Heart right ventricle (tissue), 16 donors: ENCODE measurements at places on chromosomes 7 and 10. TPM values are rescaled to one million over a fixed set of nuclear protein-coding genes. Genes with fewer than 3 reads are reported as not detected.
A peak's percentile ranks its signal among the peaks of the same experiment; 100 is the strongest.

GRCh38 chr7:108327353-108327752, 128.9 kb downstream of the NRCAM start:
- no peaks in the 10 kb centered on the region for H3K4me1 ChIP-seq
- no peaks in the 10 kb centered on the region for H3K36me3 ChIP-seq
- H3K27me3 ChIP-seq = no peaks in the 10 kb centered on the region
- DNase-seq = no peak
- H3K4me3 ChIP-seq = no peak overlapping the region

DNA sequence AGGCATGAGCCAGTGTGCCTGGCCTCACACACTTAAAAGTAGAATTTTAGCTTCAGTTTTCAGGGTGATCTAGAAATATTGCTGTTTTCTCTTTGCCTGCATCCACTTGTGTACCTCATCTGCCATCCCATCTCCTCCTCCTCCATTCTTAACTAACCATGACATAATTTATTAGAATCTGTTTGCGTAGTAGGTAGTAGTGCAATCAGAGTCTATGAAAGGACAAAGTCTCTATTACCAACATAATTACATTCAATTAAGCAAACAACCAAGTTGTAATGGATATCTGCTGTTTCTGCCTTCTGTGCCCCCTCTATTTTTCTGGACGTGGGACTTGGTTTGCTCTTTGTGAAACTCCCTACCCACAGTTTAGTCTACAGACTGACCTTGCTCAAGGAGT, 72.9 kb downstream of the CDK14 start:
- H3K27me3 ChIP-seq = no peaks in the 10 kb centered on the region
- no peak overlapping the region for H3K4me3 ChIP-seq
- H3K27ac ChIP-seq = no peak overlapping the region
- DNase-seq = no peak

- H3K4me1 ChIP-seq = peaks cover 6% of the 10 kb centered on the region
- no peaks in the 10 kb centered on the region for H3K36me3 ChIP-seq
- H3K27ac ChIP-seq = peak overlapping the region; percentile 32
- H3K4me3 ChIP-seq = no peak overlapping the region
- no peaks in the 10 kb centered on the region for H3K27me3 ChIP-seq
Observed at GRCh38 chr7:137084607-137085380, 216.3 kb downstream of the CHRM2 start.

GRCh38 chr7:140160308-140160707, 16.5 kb downstream of the KDM7A start:
- H3K27me3 ChIP-seq = no peaks in the 10 kb centered on the region
- H3K27ac ChIP-seq = no peak overlapping the region
- no peaks in the 10 kb centered on the region for H3K36me3 ChIP-seq
- no peak overlapping the region for H3K4me3 ChIP-seq
- no peak for DNase-seq

GRCh38 chr7:94769724-94770123, 113.8 kb upstream of the SGCE start:
- no peaks in the 10 kb centered on the region for H3K4me1 ChIP-seq
- no peak overlapping the region for H3K4me3 ChIP-seq
- no peaks in the 10 kb centered on the region for H3K36me3 ChIP-seq
- no peak for DNase-seq
- H3K27me3 ChIP-seq = no peaks in the 10 kb centered on the region

DNA sequence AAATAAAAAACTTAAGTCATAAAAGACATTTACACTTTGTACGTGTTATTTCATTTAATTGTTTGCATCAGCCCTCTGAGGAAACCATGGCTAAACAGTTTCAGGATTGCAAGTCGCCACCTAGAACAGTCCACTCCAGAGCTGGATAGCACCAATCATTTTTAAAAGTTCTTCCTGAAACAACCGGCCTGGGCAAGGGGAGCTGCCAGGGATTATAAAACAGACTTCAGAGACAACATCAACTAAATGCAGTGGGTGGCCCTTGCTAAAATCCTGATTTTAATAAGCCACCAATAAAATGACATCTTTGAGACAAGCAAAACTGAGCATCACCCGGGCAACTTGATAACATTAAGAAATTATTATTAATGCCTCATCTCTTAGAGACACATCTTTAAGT, 13.5 kb downstream of the DLG5 start:
- DNase-seq = no peak
- H3K4me3 ChIP-seq = no peak overlapping the region
- peaks cover 3% of the 10 kb centered on the region for H3K4me1 ChIP-seq
- no peak overlapping the region for H3K27ac ChIP-seq
- H3K36me3 ChIP-seq = no peaks in the 10 kb centered on the region
- no peaks in the 10 kb centered on the region for H3K27me3 ChIP-seq

GRCh38 chr7:129765352-129765751, 153.8 kb downstream of the NRF1 start:
- DNase-seq = no peak
- no peaks in the 10 kb centered on the region for H3K27me3 ChIP-seq
- no peaks in the 10 kb centered on the region for H3K4me1 ChIP-seq
- H3K4me3 ChIP-seq = no peak overlapping the region
- no peak overlapping the region for H3K27ac ChIP-seq

DNA sequence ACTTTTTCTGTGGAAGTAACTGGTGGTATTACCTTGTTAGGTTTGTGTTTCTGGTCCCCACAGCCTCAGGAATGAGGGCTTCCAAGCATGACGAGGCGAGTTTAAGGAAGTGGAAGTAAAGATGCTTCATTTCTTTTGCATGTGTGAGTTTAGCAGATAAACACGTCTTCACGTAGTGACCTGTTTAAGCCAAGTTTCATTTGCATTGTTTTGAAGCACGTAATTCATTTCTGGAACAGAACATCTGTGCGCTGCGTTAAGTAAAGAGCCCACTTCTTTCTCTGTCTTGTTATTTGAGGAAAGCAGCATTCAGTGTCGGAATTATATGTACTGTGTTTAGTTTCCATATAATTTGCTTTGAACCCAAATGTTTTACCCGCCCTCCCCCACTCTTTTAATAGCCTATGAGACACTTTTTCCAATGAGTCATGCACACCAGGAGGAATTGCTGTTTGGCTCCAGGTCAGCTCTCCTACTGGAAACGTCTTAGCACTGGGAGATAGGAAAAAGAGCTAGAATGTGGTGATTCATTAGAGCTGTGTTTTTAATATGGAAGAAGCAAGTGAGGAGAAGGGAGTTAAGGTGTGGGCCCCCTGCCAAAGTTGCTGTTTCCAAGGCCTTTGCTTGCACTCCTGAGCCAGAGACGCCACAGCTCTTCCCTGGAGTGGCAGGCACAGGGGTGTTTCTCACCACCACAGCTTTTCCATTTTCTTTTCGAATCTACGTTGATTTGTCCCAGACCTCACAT, 36.7 kb downstream of the BTBD16 start:
- peaks cover 37% of the 10 kb centered on the region for H3K4me1 ChIP-seq
- H3K27ac ChIP-seq = peak overlapping the region; percentile 76
- H3K36me3 ChIP-seq = no peaks in the 10 kb centered on the region
- peak; percentile 81 for DNase-seq

DNA sequence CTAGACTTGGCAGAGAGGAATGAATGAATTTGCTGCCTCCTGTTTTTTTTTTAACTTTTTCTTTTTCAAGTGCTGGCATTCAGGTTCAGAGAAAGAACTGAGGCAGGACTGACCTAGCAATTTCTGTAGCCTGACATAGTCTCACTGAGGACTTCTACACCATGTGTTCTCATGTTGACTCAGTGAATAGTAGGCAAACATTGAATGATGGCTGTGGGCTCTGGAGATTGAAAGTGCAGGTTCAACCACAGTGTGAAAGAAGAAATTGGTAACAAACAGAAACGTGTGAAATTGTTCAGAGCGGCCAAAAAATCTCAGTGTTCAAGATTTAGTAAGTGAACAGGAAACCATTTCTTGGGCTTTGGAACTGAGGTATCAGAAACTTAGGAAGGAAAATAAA, 322.4 kb upstream of the GHITM start:
- DNase-seq = no peak
- H3K36me3 ChIP-seq = no peaks in the 10 kb centered on the region
- peaks cover 21% of the 10 kb centered on the region for H3K4me1 ChIP-seq
- no peaks in the 10 kb centered on the region for H3K27me3 ChIP-seq
- H3K27ac ChIP-seq = no peak overlapping the region
- no peak overlapping the region for H3K4me3 ChIP-seq

- no peaks in the 10 kb centered on the region for H3K36me3 ChIP-seq
- H3K27ac ChIP-seq = no peak overlapping the region
Observed at GRCh38 chr10:83476211-83476610, 663.1 kb upstream of the GHITM start.

DNA sequence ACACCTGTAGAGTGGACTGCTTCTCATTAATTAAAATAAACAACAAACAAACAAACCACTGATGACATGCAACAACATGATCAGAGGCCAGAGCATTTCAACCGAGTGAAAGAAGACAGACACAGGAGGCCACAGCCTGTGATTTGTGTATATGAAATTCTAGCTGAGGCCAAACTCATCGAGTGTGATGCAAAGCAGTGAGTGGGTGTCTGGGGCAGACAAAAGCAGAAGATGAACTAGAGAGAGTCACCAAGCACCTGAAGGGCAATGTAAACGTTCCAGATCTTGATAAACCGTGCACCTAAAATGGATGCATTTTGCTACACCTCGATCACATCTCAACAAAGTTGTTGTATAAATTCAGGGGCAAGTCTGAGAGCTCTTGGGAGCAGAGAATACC, 108.4 kb downstream of the KLF6 start:
- H3K27ac ChIP-seq = no peak overlapping the region
- H3K27me3 ChIP-seq = no peaks in the 10 kb centered on the region
- H3K4me3 ChIP-seq = no peak overlapping the region
- no peak for DNase-seq
- no peaks in the 10 kb centered on the region for H3K4me1 ChIP-seq

DNA sequence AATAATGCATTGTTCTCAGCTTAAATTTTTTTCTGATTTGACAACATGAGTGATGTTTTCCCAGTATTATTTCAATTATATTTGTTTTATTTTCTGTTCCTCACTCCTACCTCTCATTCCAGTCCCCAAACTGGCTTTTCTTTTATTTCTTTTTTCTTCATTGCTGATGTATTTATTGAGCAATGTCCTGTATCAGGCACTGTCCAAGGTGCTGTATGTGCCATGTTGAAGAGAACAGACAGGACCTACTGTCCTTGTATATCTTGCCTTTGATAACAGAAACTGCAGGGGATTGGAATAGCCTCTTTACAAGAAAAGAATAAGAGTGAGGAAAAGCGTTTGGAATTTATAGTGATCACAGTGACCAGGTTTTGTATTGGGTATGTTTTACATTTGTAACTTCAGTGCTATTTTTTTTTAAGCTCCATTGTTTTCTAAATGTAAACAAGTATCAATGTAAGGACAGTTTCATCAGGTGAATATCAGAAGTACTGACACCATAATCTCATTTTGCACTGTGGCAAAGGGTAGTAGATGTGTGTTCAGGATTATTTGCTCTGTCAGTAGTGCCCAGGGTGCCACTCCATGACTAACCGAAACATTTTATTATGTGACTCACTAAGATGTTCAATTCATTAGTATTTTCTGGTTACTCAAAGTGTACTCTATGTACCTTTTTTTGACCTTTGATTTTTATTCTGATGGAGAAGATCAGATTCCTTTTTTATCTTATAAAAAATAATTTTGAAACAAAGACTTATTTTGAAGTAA, 15.6 kb upstream of the CLDN12 start:
- no peak for DNase-seq
- H3K27me3 ChIP-seq = no peaks in the 10 kb centered on the region
- no peaks in the 10 kb centered on the region for H3K4me1 ChIP-seq
- H3K4me3 ChIP-seq = no peak overlapping the region
- H3K27ac ChIP-seq = no peak overlapping the region

DNA sequence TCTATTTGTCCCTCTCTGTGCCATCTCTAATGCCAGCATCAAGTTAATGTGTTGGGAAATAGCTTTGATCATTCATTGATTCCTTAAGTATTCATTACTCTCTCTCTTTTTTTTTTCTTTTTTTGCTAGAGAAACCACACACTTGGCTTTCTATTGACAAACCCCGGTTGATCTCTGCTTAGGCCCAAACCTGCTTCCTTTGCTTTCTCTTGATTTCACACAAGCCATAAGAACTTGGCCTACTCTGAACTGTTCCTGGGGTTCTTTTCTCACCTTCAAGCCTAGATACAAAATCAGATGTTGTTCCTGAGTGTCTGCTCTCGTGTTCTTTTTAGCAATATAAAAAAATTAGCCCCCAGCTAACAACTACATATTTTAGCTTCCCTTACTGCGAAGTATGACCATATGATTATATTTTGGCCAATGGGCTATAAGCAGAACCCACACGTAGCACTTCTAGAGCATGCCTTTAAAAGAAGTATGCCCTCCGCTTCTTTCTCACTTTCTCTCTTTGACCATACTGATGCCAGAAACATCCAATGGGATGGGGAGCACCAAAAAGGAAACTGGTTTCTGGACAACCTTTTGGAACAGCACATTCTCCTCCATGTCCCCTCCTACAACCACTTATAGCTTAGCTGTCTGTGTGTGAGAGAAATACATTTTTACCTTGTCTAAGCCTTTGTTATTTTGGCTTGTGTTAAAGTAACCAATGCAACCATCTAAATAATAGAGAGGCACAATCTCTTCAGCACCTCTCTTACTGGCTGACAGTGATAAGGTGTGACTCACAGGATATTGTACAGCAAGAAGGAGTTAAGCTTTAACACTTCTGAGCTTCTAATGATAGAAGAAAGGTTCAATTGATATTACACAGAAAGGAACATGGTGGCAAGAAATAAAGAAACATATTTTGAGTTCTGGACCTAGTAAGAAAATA, 96.6 kb upstream of the LRRN3 start:
- no peak overlapping the region for H3K4me3 ChIP-seq
- peak overlapping the region; percentile 30 for H3K27ac ChIP-seq
- no peaks in the 10 kb centered on the region for H3K27me3 ChIP-seq
- H3K4me1 ChIP-seq = no peaks in the 10 kb centered on the region
- DNase-seq = no peak
- H3K36me3 ChIP-seq = no peaks in the 10 kb centered on the region

DNA sequence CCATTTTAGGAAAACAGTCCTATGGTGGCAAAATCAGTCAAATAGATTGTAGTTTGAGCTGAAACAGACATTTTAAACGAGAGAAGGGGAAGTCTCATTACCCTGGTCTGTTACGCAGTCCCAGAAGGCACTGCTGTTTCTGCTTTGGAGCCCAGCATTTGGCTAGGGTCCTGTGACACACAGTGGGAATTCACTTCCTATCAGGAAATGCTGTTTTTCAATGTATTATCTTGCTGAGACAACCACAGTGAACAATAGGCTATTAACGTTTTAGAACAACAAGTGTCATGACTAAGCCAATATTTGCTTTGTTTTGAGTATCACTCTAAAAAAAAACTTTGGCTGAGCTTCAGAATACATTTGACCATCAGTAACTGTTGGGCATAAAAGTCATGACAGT, 74.1 kb downstream of the ADD3 start:
- H3K27me3 ChIP-seq = no peaks in the 10 kb centered on the region
- H3K27ac ChIP-seq = peak overlapping the region; percentile 47
- H3K4me3 ChIP-seq = no peak overlapping the region
- peaks cover 74% of the 10 kb centered on the region for H3K4me1 ChIP-seq
- DNase-seq = peak; percentile 35

- no peak overlapping the region for H3K4me3 ChIP-seq
- DNase-seq = no peak
- peaks cover 7% of the 10 kb centered on the region for H3K4me1 ChIP-seq
- H3K27me3 ChIP-seq = no peaks in the 10 kb centered on the region
- no peaks in the 10 kb centered on the region for H3K36me3 ChIP-seq
Observed at GRCh38 chr7:106731187-106731586, 70.2 kb upstream of the CCDC71L start.

- no peak for DNase-seq
- no peaks in the 10 kb centered on the region for H3K36me3 ChIP-seq
- no peaks in the 10 kb centered on the region for H3K27me3 ChIP-seq
- no peak overlapping the region for H3K27ac ChIP-seq
- no peaks in the 10 kb centered on the region for H3K4me1 ChIP-seq
- no peak overlapping the region for H3K4me3 ChIP-seq
Observed at GRCh38 chr7:146861701-146862100, 745.1 kb downstream of the CNTNAP2 start.

CYP3A4 gene
- polyA plus RNA-seq = not detected

GDF2 gene
- polyA plus RNA-seq = not detected

CPA2 gene
- polyA plus RNA-seq = not detected

GPR37 gene
- polyA plus RNA-seq = not detected
